ENCODE measurements at places on chromosomes 2 and 18.

DNA sequence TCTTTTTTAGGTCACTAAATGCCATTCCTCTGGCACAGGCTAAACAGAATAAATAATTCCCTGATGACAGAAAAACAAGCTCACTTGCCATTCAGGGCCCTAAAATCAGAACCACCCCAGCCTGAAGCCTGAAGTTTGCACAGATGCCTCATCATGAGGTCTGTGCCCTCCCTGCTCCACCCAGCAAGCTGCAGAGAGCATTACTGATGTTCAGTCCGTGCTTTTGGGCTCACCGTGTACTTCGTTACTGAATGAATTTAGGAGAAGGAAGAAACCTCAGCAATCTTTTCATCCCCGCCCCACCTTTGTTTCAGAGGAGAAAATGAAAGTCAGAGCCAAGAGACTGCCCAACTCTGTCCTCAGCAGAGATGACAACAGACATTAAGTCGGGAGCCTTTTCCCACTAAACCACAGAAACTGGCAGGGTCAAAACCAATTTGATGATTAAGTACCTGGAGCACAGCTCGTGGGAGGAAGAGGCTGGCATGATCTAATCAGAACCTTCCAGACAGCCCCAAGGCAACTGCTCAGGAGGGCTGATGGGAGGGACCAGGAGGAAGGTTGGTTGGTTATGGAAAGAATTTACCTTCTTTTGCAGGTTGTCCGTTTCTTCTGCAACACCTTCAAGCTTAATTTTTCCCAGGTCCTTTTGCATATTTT lies 122.7 kb downstream of the LAMA1 start:
- DNase-seq = no peak

GRCh38 chr18:35142275-35142615 lies 98.6 kb upstream of the ZNF397 start:
- DNase-seq = no peak

GRCh38 chr2:196934672-196935071 lies 8.2 kb upstream of the PGAP1 start:
- DNase-seq = no peak

- DNase-seq = no peak
Measured at GRCh38 chr2:1502891-1503304, 89.6 kb downstream of the TPO start.

DNA sequence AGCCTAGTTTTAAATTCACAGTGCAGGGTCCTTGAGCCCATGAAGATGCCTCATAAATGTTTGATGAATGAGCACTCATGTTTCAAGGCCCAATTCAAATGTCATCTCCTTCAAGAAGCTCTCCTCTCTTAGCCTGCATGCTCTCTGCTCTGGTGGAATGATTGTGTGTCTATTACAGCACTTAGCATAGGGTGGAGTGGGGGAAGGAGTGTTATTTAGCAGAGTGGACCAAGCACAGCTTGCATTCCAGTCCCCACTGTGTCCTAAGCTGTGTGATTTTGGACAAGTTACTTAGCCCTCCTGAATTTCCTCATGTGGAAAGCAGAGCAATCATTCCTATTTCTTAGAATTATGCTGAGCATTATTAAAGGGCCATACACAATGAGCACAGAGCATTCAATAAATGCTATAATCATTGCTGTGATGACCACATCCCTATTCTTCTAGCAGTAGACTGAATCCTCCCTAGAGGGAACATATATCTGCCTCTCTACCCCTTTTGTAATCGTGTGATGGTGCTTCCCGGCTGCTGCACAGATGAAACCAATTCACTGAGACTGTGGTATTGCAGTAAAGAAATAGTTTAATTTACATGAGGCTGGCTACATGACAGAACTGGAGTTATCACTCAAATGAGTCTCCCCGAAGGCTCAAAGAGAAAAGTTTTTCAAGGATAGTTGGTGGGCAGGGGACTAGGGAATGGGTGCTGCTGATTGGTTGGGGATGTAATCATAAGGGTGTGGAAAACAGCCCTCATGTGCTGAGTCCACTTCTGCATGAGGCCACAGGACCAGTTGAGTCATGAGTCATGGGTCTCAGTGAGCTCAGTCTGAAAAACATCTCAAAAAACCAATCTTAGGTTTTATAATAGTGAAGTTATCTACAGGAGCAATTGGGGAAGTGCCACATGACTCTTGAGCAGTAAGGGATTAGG lies 173.4 kb upstream of the NDUFV2 start:
- DNase-seq = no peak

DNA sequence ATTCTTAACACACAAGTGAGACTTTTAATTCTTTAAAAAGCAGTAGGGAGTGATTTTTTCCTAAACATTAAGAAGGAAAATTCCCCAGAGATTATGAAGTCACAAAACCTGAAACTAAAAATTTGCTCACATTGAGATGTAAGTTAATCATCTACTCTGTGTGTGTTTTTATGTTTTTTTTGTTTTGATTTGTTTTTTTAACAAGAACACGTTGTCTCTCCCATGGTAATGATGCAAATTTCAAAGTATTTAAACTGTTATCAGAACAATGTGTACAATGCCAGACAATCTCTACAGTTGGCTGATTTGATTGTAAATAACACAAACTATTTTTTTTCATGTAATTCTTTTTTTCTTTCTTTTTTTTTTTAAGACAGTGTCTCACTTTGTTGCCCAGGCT lies 71.5 kb downstream of the COLEC12 start:
- no peak for DNase-seq

DNA sequence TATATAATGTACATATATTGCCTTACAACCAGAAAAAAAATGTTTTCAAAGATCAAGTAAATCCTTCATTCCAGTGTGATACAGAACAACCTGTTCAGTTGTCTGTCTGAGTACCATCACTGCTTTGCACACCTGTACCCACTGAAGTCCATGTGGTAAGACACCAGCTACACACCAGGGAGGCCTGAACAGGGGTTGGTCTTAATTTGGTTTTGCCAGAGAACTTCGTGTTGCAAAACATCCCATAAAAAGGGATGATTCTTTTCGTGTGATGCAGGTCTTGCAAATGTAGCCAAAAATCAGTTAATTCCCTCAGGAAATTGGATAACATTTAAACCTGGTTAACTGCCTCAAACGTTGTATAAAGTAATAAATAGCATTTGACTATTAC lies 73.7 kb upstream of the SLC1A4 start:
- no peak for DNase-seq

- DNase-seq = no peak
Measured at GRCh38 chr2:10490806-10491291, 42.7 kb upstream of the ODC1 start.

DNA sequence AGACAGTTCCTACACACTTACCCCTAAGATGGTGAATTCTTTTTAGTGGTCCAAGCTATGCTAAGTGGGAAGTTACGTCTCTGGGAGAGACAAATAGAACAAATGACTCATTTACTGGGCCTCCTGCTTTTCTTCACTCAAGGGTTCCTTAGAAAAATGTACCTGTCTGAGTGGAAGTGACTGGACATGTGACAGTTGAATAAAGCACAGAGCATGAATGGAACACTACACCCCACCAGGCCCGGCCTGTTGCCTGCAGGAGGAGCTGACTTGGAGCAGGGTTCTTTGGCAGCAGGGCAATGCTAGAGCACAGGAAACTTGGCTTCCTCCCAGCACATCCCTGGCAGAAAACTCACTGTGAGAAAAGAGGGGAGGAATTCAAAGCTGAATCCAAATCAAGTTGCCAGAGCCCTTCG lies 451.0 kb upstream of the SETBP1 start:
- DNase-seq = no peak

- DNase-seq = no peak
Measured at GRCh38 chr18:6411382-6411781, 3.3 kb downstream of the L3MBTL4 start.

DNA sequence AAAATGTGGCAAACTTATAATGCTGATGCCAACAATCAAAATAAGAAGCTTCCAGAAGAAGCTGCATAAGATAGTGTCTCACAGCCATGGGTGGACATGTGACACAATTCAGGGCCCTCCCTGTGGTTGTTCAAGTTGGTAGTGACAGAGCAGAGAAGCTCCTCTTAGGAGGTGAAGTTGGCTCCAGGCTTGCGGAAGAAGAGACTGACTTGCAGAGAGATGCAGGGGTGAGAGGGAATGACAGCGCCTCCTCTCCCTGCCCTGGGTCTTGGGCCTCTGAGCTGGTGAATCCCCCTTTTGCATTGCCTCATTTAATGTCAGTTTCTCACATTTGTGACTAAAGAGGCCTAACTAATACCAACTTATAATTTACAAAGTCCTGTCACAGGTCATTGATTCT lies 23.0 kb upstream of the RHOB start:
- DNase-seq = no peak

DNA sequence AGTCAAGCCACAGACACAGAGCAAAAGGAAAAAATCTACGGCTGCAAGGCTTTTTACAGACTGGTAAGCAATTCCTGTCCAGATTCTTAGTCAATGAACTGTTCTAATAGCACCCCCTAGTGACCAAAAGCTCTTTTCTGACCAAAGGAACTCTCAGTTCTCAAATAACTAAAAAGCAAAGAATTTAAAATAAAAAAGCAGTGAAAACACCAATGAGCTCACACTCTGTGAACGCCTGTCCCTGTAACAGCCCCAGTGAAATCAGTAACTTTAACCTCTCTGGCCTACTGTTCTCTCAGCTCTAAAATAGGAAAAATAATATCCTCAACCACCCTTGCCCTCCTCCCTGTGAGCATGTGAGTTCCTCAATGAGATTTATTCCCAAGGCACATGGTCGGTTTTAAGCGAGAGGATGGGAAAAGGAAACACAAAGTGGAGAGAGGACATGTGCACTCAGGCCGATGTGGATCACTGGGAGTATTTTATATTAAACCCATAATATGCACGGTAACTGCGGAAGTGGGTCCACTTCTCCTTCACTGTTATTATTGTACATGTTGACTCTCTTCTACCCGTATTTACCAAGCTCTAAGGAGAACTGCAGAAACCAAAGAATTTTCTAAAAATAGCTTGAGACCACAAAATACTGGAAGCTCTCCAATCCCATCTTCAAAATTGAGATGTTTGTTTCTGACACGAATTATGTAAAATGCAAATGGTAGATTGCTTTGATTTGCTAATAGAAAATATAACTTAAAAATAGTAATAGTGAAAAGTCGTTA lies 128.5 kb downstream of the STK39 start:
- no peak for DNase-seq

- no peak for DNase-seq
Measured at GRCh38 chr2:4618630-4619228, 915.4 kb downstream of the DCDC2C start.

GRCh38 chr2:39796134-39796533 lies 17.1 kb upstream of the THUMPD2 start:
- no peak for DNase-seq

DNA sequence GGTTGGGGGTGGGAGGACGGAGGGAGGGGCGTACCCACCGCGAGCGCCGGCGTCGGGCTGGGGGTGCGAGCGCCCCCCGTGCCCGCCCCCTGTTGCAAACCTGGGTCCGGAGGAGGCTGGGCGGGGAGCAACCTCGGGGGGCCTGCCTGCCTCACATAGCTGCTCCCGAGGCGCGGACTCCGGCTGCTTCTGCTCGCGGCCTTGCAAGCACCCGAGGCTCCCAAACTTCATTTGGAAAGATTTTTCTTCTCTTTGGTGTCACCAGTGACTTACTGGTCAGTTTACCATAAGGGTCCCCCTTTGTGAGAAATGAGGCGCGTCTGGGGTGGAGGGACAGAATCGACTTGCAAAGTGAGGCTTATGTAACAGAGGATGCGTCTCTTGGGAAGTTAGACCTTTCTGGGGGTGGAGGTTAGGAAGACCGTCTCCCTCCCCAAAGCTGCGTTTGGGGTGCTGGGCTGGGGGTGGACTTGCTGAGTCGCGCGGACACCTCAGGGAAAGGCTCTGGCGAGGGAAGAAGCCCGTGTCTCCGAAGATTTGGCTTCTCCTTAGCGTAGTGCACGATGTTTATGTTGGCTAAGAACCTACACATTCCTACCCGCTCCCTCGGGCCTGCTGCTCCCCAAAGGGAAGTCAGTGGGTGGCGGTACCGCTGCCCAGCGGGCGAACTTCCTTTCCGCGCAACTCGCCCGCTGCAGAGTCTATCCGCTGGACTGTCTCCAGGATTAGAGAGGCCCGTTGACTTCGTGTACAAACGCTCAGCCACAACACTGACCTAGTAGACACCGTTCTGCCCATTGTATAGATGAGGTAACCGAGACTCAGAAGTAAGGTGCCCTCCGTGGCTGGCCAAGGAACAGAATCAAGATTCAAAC lies 559 bp downstream of the TMEM37 start:
- no peak for DNase-seq

GRCh38 chr2:227025510-227025909 lies 138.5 kb downstream of the COL4A4 start:
- no peak for DNase-seq

GRCh38 chr2:237601453-237602116 lies 11.1 kb upstream of the RAB17 start:
- no peak for DNase-seq

- no peak for DNase-seq
Measured at GRCh38 chr2:239549711-239550255, 149.0 kb upstream of the HDAC4 start.

DNA sequence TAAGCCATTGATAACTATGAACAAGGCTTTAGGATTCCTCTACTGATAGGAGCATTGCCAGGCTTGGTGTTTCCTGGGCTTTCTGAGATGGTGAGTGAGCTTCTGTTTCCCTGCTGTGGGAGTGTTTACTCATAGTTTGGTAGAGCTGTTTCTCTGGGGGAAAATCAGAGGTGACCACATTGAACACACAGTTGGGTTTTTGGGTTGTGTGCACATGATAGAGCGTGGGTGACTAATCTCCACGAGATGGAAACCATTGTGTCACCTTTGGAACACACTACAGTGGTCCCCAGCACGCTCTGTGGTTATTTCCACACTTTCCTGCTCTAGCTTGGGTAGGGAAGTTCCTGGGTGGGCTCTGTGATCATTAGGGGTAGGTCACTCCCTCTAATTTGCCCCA lies 5.4 kb downstream of the IL1R1 start:
- DNase-seq = no peak

- DNase-seq = peak; percentile 16
Measured at GRCh38 chr2:100820523-100821254, 750 bp downstream of the NPAS2 start.

- no peak for DNase-seq
Measured at GRCh38 chr2:211941216-211941747, 597.3 kb downstream of the ERBB4 start.

DNA sequence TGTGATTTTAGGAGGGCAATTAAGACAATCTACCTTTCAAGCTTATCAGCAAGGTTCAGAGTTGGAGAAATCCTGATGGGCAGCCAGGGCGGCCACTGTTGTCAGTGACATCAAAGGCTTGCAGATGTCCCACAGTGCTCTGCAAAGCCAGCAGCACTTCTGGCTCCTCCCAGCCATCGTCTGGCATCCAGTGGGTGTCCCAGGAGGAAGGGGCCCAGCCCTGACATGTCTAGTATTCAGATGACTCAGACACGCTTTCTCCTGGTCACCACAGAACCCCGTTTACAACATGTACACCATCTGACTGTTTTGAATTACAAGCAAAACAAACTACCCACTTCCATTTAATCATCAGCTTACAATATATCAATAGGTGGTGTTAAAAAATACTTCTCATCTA lies 61.4 kb downstream of the CYRIA start:
- no peak for DNase-seq

DNA sequence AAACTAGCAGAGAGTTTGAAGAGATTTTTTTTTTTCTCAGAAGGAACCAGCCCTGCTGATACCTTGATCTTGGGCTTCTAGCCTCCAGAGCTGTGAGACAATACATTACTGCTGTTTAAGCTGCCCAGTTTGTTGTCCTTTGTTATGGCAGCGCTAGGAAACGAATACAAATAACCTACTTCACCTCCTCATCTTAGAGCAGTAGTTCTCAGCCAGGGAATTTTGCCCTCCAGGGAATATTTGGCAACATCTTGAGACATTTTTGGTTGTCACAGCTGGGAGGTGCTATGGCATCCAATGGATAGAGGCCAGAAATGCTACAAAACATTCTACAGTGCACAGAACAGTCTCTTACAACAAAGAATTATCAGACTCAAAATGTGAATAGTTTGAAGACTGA lies 43.9 kb upstream of the BCL11A start:
- DNase-seq = no peak

Measured in GM12892 (cell line).